ENCODE measurements at places on chromosomes 3 and 15.

GRCh38 chr15:83961311-83961710 lies 274.3 kb upstream of the GOLGA6L4 start:
- DNase-seq, result no peak

DNA sequence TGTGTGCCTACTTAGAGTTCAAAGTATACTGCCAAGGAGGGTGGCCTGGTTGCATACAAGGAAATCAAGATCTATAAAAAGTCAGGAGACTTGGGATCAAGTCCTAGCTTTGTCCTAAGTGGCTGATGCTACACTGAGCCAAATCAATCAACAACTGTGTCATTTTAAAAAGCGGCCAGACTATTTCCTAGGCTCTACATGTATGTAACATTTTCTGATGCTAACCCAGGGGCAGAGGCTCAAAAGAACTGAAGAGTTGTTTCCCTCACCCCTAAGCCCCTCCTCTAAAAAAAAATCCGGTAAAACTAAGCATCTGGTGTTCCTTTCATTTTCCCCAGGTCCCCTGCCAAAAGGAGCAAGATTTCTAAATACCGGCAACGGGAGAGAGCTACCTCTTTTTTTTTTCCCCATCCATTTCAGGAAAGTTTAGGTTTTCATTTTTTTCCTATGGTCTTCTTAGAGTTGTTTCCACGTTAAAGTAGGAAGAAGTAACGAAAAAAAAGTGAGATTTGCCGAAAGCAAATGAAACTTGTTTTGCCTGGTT lies 18.8 kb upstream of the CHD2 start:
- peak; percentile 23 for DNase-seq

GRCh38 chr15:58052334-58052733 lies 13.2 kb downstream of the ALDH1A2 start:
- DNase-seq, result no peak

- peak; percentile 5 for DNase-seq
These were observed 553.8 kb upstream of the SGO1 start for GRCh38 chr3:20739814-20740213.

GRCh38 chr3:129824926-129825541 lies 68.5 kb downstream of the TMCC1 start:
- peak; percentile 15 for DNase-seq
